ENCODE measurements at places on chromosomes 4 and X.
A peak's percentile ranks its signal among the peaks of the same experiment; 100 is the strongest.

DNA sequence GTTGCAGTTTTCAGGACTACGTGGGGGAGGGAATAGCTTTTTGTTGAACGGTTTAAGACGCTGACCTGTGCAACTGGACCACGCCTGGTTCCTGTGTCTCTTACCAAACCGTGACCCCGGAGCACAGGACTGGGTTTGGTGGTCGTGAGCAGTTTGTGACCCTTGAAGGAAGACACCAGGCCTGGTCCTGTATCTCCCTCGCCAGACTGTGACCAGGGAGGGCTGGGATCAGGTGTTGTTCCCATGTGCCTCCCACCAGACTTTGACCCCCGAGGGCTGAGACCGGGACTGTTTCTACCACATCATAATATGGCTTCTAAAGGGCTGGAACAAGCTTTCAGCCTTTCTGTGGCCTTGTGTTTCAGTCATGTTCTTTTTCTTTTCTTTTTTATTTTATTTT lies 683 bp downstream of the EBP start:
- no peak for DNase-seq

DNA sequence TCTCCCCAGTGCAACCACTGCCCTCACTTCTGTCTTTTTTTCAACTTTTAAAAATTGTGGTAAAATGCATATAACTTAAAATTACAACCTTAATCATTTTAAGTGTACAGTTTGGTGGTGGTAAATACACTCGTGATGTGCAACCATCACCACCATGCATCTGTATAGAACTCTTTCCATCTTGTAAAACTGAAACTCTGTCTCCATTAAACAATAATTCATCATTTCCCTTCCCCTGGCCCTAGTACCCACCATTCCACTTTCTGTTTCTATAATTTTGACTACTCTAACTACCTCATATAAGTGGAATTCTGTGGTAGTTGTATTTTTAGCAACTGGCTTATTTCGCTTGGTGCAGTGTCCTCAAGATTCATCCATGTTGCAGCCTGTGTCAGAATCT lies 6.8 kb upstream of the CTBP1 start:
- DNase-seq, result no peak

- no peak for DNase-seq
Measured at GRCh38 chr4:169042608-169043007, 32.6 kb upstream of the CBR4 start.

- peak; percentile 32 for DNase-seq
Measured at GRCh38 chr4:13544606-13545393, 492 bp upstream of the NKX3-2 start.

- DNase-seq, result no peak
Measured at GRCh38 chrX:11138498-11139390, 27.6 kb downstream of the HCCS start.

- no peak for DNase-seq
Measured at GRCh38 chr4:99536848-99537247, 26.0 kb downstream of the C4orf17 start.

GRCh38 chr4:177938226-177938625 lies 496.0 kb upstream of the AGA start:
- no peak for DNase-seq

- DNase-seq, result no peak
Measured at GRCh38 chr4:41575665-41576064, 37.7 kb downstream of the LIMCH1 start.

- no peak for DNase-seq
Measured at GRCh38 chr4:156388826-156389225, 435.2 kb upstream of the CTSO start.

GRCh38 chrX:10828036-10828435 lies 207.7 kb upstream of the MID1 start:
- no peak for DNase-seq

GRCh38 chrX:12979616-12980015 lies 4.7 kb downstream of the TMSB4X start:
- no peak for DNase-seq

GRCh38 chr4:3677748-3678070 lies 88.5 kb upstream of the ADRA2C start:
- DNase-seq, result no peak

GRCh38 chr4:109432696-109433095 lies 919 bp upstream of the SEC24B start:
- peak; percentile 11 for DNase-seq

DNA sequence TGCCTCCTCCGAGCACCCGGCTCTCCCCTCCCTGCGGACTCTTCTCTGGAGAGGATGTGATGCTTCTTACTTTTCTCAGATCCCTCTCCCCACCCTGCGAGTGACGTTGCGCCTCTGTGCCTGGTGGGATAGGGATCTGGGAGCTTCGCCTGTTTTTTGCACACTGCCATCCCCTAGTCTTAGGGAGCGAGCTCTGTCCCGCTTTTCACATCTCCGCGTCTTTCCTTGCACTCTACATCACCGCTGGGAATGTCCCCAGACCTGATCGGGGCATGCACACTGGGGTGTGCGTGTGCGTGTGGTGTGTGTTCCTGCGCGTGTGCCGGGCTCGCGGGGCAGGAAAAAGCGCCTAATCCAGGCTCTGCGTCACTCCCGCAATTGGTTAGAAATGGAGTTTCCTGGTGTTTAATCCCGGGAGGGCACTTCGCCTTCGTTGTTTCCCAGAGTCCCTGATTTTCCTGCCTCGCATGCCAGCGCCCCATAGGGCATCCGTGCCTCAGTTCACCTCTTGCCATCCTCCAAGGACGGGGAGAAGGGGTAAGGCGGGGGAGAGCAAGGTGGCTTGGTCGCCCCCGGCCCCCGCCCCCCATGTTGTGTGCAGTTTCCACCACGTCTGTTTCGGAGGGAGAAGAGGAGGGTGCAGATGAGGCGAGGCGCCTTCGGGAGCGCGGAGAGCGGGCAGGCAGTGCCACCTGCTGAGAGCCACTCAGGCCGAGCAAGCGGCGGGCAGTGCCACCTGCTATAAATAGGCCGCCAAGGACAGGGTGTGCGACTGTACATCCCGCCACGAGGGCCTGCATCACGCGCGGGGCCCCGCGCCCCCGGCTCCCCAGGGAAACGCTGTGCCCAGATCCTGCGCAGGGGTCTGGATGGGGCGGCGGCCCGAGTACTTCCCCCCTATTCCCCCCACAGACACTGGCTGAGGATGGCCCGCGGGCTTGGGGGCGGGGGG lies 759 bp upstream of the TBC1D1 start:
- peak; percentile 37 for DNase-seq

DNA sequence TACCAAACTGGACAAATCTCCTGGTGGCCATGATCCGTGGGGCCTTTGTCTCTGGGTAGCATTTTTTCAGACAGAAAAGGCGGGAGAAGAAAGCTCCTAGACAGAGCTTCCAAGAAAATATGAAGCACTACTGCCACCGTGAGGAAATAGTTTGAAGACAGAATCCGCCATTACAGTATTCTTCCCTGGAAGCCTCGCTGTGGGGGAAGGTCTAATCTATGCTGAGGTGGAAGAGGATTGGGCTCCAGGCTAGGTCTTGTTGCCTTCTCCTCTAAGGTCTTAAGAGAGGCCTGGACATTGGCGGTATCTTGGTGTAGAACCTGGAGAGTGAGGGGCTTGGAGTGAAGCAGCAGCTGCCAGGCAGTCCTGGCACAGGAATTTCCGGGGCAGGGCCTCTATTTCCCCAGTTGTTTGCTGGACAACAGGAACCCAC lies 218.9 kb downstream of the OR13H1 start:
- no peak for DNase-seq

- no peak for DNase-seq
Measured at GRCh38 chr4:1579901-1580691, 104.0 kb downstream of the FAM53A start.

DNA sequence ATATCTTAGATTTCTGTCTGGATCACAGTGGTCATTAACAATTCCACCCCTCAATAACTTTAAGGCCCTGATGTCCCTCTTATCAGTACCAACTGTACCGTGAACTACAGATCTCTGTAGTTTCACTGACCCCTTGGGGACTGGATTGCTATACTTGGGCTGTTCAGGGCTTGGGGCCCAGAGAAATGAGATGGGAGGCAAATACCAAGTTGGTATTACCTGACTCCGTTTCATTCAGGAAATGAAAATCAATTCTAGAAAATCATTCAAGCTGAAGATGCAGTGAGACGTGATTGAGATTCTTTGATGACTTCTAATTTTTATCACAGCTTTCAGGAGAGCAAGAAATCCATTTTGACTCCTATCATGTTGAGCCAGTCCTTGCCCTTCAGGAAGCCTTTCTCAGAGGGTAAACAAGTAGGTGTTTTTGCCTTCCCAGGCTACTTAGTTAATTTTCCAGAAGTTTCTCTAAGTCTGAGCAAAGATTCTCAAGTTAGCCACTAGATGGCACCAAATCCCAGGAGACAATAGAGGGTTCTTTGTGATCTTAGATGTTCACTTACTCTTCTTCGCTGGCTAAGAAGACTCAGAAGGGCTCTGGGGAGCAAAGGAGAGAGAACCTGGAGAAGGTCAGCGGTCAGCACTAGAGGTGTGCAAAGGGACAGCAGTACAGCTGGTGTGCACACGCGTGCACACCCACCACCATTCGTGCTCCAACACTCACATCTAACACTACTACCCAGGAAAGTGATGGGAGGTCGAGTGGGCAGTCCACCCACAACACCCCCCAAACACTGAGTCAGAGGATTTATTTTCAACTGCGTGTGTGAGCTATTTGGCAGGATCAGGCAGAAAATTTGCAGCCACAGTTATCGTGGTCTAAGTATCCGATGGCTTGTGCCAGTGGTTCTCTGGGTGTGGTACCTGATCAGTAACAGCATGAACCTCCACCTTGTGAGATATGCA lies 7.4 kb downstream of the HNRNPH2 start:
- DNase-seq, result peak; percentile 77

- no peak for DNase-seq
Measured at GRCh38 chr4:128384765-128385598, 97.4 kb upstream of the PGRMC2 start.

DNA sequence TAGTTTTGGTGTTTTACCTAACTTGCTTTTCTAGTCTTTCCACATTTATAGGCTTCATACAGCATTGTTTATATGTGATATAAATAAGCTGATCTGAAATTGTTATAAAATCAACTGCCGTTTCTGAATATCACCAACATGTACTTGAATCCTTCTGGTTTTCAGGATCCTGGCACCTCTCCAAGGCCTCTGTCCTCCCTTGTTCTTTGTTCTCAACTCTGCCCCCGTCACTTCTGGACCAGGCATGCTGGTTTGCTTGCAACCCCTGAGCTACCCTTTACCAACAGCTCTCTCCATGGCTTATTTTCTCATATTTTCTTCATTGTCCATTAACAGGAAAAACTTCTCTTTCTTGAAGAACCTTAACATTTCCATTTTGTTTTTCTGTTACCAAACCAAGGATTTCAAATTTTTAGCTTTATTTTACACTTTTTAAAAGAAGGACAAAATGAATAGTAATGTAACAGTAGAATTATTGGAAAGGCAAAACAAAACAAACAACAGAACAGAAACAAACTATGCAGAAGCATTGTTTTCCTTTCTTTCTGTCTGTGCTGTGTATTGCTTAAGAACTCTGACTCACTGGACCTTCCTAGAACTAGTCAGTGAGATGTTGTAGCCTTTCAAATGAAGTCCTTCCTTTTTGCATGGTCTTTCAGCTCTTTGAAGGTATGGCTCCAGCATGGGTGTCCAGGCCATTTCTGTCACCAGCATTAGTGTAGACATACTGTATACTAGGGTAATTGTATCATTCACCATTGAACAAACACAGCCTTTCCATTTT lies 44.8 kb downstream of the BANK1 start:
- DNase-seq, result no peak

DNA sequence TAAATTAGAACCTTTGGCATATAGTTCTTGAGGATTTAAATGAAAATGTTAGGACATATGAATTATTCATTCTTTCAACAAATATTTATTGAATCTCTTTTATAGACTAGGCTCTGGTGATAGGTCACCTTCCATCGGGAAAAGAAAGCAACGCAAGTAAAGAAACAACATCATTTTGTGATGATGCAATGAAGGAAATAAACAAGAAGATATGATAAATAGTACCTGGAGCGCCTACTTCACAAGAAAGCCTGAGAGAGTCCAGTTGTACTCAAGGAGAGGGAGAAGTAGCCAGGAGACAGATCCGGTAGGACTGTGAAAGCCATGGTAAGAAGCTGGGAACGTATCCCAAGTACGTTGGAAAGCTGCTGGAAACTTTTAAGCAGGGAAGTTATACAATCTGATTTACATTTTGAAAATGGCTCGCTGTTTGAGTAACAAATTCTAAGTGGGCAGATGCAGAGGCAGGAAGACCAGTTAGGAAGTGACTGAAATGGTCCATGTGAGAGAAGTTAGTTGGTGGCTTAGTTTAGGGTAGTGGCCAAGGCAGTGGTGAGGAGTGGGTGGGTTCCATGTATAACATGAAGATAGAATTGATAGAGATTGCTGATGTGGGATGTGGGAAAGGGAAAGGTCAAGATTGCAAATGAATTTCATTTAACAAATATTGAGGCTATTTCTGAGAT lies 17.7 kb upstream of the CPE start:
- no peak for DNase-seq

DNA sequence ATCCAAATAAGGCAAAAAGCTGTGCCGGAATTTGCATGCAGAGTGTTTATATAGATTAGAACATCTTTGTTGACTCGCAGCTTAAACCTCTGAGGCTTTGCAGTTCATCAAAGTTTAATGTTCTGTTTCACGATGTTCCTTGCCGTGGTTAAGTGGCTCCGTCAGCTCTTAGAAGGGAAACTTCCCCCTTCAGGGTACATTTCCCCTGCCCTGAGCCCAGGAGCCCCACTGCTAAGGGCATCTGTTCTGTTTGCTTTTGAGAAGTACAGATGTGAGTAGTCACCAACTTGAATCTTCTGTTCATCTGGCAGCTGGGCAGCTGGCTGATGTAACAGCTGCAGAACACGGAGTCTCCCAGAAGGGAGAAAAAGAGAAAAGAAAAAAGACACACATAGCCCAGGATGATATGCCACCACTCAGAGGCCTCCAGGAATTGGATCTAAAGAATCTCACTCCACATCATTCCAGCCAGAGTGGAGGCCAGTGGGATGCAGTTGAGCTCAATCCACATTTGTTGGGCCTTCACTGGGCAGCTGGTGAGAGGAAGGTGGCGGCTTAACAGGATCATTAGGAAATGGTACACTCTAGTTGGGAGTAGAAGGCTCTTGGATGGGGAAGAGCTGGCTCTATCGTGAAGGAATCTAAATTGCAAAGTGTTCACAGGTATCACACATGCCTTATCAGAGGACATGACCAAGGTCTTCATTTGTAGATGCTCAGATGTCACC lies 178.7 kb upstream of the RBPJ start:
- DNase-seq, result peak; percentile 14

DNA sequence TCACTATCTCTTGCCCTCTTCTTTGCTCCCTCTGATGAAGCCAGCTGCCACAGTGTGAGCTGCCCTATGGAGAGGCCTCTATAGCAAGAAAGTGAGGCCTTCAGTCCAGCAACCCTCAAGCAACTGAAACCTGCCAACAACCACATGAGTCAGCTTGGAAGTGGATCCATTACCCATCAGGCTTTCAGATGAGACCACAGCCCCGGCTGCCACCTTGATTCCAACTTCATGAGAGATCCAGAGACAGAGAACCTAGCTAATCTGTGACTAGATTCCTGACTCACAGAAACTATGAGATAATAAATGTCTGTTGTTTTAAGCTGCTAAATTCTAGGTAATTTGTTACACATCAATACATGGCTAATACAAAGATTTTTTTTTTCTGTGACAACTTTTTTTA lies 20.4 kb upstream of the WAS start:
- DNase-seq, result no peak

- no peak for DNase-seq
Measured at GRCh38 chr4:85127653-85128052, 161.2 kb upstream of the WDFY3 start.

- DNase-seq, result no peak
Measured at GRCh38 chr4:41060352-41061334, 153.7 kb downstream of the APBB2 start.

GRCh38 chr4:19880206-19880605 lies 371.5 kb upstream of the SLIT2 start:
- DNase-seq, result no peak

- no peak for DNase-seq
Measured at GRCh38 chr4:5592272-5592671, 116.1 kb downstream of the EVC2 start.
